ENCODE measurements at places on chromosomes 5 and 9. TPM values are rescaled to one million over a fixed set of nuclear protein-coding genes. Genes with fewer than 3 reads are reported as not detected.

ANKRD18B gene
- total RNA-seq, result 1.1 TPM

DNA sequence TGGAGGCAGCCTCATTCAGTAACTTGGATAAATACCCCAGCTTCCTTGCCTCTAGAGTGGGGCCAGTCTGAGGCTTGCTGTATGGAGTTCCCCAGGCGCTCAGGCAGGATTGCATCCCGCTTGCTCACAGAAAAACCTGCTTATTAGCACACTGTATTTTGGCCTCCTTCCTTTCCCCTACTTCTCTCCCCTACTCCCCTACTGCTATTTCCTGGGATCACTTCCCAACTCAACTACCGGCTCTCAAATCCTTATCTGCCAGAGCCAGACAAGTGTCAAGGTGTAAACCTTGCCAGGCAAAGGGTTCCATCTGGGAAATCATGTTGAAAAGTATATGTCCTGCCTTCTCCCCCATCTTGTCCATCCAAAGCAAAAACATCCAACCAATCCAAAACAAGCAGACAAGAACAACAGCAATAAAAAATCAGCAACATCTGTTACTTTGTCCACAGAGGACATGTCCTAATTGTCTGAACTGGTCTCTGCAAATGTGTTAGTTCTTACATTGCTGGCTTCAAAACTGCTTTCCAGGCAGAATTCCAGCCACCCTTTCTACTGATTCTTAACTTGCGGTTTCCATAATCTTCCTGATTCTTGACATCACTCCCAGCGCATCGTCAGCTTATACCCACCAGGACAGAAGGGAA, 164.1 kb upstream of the SEMA6A start:
- no peak for DNase-seq
- no peaks in the 10 kb centered on the region for H3K4me1 ChIP-seq
- H3K27me3 ChIP-seq, result no peaks in the 10 kb centered on the region
- no peaks in the 10 kb centered on the region for H3K36me3 ChIP-seq

DNA sequence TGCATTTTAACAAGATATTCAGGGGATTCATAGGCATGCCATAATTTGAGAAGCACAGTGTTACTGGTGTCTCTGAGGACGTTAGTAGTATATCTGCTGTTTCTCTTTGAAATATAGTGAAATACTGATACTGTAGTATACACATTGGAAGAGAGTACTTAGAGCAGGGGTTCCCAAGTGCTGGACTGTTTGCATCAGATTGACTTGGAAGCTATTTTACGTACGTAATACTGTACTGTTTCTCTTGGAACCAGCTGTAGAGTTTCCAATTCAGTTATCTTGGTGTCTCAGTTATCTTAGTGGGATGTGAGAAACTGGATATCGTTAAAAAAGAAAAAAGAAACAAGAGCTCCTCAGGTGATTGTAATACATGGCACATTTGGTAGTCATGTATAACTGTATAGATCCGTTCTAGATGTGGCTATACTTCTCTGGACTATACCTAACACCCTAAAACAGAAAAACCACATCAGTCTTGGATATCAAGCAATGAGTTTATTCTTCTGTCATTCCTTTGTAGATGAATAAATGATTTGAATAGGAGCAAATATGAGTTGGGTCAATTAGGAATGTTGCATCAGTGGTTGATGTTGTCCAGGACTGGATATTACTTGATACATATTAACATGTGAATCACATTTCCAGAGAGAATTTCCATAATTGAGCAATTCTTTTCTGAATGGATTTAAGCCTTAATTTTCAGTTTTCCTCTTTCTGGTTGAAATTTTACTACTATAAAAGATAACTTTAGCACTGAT, 33.4 kb downstream of the PRRC1 start:
- H3K4me3 ChIP-seq, result no peak overlapping the region
- no peak overlapping the region for H3K27ac ChIP-seq
- H3K27me3 ChIP-seq, result no peaks in the 10 kb centered on the region
- H3K36me3 ChIP-seq, result peaks cover 33% of the 10 kb centered on the region

- H3K4me1 ChIP-seq, result peaks cover 7% of the 10 kb centered on the region
- no peak overlapping the region for H3K27ac ChIP-seq
- no peaks in the 10 kb centered on the region for H3K36me3 ChIP-seq
- peaks cover 4% of the 10 kb centered on the region for H3K27me3 ChIP-seq
- no peak for DNase-seq
Observed at GRCh38 chr5:83539463-83539790, 67.9 kb downstream of the VCAN start.

DNA sequence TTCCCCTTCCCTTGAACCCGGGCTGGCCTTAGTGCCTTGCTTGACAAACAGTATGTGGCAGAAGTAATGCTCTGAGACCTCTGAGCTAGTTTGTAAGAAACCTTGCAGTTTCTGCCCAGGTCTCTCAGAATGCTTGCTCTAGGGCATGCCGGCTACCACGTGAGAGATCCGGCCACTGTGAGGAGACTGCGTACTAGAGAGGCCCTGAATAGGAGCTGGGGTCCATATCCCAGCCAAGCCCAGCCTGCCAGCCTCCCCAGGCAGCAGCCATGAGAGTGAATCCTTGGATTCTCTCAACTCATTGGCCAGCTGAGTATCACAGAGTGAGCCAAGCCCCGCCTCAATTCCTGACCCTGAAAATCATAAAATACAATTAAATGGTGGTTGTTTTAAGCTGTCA, 16.0 kb upstream of the COL15A1 start:
- H3K36me3 ChIP-seq, result no peaks in the 10 kb centered on the region
- no peaks in the 10 kb centered on the region for H3K4me1 ChIP-seq
- H3K4me3 ChIP-seq, result no peak overlapping the region
- H3K27me3 ChIP-seq, result peaks cover 41% of the 10 kb centered on the region

TOR2A gene
- total RNA-seq, result 20.6 TPM

DNA sequence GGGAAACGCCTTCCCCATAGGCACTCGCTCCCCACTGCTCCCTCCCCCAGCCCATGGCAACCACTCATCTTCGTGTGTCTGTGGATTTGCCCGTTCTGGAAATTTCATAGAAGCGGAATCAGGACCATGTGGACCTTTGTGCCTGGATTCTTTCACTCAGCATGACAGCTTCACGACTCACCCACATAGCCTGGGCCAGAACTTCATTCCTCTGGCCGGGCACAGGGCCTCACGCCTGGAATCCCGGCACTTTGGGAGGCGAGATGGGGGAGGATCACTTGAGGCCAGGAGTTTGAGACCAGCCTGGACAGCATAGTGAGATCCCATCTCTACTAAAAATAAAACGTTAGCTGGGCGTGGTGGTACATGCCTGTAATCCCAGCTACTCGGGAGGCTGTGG, 12.1 kb upstream of the DIPK1B start:
- peak overlapping the region; percentile 10 for H3K4me3 ChIP-seq
- H3K27me3 ChIP-seq, result peaks cover 27% of the 10 kb centered on the region
- no peak for DNase-seq
- H3K27ac ChIP-seq, result no peak overlapping the region
- H3K4me1 ChIP-seq, result peaks cover 21% of the 10 kb centered on the region

- DNase-seq, result no peak
- H3K27me3 ChIP-seq, result no peaks in the 10 kb centered on the region
- H3K27ac ChIP-seq, result no peak overlapping the region
- no peak overlapping the region for H3K4me3 ChIP-seq
- H3K4me1 ChIP-seq, result no peaks in the 10 kb centered on the region
Observed at GRCh38 chr5:121640298-121640697, 211.4 kb upstream of the FTMT start.

All from activated CD4-positive, alpha-beta memory T cell treated with anti-CD3 and anti-CD28 coated beads, Interleukin-2, amount 10 ng/mL, durations not matched to agents 7 days and 5 days (primary cell).